ENCODE measurements at places on chromosomes 12 and 14.

DNA sequence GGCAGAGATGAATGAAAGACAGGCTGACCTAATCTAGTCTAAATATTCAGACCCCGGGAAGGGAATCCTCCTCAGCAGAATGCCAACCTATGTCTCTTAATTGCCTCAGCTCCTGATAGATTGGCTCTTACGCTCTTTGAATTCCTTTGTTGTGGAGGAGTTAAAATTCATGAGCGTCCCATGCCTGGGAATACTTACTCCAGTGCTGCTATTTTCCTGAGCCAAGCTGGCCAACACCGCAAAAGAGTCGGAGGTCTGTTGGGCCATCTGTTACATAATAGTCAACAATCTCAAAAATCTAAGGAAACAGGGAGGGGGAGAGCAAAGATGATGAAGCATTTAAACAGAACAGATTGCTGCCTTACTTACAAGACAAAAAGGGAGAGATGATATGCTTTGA lies 182.8 kb downstream of the ASCL1 start:
- no peak for DNase-seq

DNA sequence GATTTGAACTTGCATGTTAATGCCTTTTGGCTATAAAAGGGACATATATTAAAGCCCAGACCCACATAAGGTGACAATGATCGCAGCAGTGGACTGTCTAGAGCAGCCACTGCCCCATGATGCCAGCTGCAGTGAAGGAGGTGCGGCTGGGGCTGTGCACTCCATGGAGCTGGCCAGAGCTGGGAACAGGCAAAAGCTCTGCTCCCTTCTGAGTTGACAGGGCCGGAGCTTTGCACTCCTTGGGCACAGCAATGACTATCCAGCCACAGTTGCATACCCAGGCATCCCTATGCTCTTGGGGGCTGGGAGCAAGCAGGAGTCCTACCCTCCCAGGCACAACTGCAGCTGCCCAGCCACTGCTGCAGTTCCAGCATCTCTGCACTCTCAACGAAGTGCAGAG lies 50.2 kb downstream of the EGLN3 start:
- no peak for DNase-seq

- DNase-seq: no peak
Observed at GRCh38 chr12:125519026-125519651, 453.9 kb downstream of the AACS start.

DNA sequence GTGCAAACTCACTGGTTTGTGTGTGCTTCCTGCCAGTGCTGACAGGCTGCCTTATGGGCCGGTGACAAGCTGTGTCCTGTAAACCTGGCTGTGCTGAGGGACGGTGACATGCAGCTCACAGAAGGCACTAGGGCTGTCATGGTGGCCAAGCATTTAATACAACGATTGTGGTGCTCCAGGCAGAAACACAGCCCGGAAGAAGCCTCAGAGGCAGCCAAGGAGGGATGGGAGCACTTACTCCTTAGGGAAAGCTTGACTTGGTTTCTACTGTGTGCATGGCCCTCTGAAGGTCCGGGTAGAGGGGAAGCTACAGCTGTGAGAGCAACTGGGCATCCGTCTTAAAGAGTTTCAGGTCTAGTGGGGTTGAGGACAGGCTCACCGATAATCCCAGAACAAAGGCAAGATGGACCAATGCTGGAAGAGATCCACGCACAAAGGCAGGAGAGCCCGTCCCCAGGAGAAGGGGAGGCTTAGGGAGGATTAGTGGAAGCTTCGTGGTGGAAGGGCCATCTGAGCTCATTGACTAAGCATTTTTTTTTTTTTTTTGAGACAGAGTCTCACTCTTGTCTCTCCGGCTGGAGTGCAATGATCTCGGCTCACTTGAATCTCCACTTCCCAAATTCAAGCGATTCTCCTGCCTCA lies 10.7 kb upstream of the MCRS1 start:
- no peak for DNase-seq

GRCh38 chr14:21078287-21078686 lies 8.2 kb downstream of the ARHGEF40 start:
- DNase-seq: peak; percentile 1

- DNase-seq: no peak
Observed at GRCh38 chr12:119620490-119620889, 26.9 kb downstream of the TMEM233 start.

GRCh38 chr12:26295001-26295400 lies 99.6 kb downstream of the SSPN start:
- no peak for DNase-seq

GRCh38 chr12:6935371-6936193 lies 7.8 kb downstream of the ATN1 start:
- no peak for DNase-seq

DNA sequence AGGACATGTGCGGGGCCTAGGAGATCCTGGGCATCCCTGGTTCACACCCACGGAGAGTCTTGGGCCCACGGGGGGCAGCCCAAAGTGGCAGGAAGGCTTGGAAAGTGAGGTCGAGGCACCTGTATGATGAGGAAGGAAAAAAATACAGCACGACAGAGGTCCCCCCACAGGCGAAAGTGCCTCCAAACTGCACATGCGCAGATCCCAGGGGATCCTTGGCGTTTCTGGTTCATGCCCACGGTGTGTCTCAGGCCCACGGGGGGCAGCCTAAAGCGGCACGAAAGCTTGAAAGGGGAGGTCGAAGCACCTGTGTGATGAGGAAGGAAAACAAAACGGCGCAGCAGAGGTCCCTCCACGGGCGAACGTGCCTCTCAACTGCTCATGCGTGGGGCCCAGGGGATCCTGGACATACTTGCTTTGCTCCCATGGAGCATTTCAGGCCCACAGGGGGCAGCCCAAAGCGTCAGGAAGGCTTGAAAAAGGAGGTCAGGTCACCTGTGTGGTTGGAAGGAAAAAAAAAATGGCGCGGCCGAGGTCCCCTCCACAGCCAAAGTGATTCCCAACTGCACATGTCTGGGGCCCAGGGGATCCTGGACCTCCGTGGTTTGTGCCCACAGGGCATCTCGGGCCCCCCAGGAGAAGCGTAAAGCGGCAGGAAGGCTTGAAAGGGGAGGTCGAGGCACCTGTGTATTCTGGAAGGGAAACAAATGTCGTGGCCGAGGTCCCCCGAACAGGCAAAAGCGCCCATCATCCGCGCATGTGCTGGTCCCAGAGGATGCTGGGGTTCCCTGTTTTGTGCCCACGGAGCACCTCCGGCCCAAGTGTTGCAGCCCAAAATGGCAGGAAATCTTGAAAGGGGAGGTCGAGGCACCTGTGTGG lies 582.6 kb downstream of the ALG10 start:
- DNase-seq: no peak

GRCh38 chr14:69635981-69636639 lies 24.7 kb downstream of the SUSD6 start:
- no peak for DNase-seq

- DNase-seq: no peak
Observed at GRCh38 chr12:6605421-6606330, 1.5 kb downstream of the CHD4 start.

- DNase-seq: no peak
Observed at GRCh38 chr12:64525461-64526160, 73.7 kb downstream of the TBK1 start.

DNA sequence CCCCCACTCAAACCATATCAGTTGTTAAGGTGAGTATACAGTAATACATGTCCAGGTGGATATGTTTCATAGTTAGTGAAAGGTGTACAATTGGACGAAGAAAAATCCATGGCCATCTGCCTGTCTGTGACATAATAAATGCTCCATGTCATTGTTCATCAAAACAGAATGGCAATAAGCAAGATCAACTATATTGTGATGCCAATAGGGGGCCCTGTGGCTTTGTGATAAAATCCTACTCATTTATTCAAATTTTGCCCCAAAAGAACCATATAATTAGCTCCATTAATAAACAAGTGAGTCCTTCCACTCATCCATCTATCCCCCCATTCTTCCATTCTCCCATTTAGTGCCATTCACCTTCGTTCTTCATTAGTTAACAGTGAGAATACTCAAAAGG lies 102.0 kb downstream of the MGST1 start:
- DNase-seq: no peak

DNA sequence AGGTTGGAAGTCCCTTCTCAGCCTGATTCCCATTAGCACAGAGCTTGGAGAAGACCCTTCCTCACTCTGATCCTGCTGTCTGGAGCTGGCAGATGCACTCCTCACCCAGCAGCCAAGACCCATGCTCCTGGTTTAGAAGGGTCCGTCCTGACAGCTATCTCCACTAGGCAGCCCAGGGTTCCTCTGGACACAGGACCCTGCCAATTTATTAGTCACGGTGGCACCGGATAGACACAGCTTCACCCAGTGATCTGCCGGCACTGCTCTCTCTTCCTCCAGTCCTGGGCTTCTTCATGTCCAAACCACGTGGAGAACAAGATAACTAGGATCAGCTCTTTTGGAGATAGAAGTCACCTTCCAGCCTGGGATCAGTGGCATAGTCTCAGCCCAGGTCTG lies 26.2 kb upstream of the TCL1B start:
- no peak for DNase-seq

DNA sequence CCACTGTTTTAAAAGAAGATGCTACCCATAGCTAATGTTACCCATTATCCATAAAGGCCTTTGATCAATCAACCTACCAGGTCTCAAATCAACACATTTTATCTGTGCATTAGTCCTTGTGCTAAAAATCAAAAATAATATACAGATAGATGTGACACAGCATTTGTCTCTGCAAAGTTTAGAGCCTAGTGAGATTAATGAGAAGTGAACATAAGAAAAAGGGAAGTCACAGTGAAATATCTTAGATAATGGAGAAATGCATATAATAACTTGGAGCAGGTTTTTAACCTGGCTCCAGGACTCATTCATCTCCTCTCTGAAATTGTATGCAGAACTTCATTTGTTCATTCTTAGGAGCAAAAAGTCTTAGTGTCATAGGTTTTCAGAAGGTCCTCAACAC lies 7.2 kb downstream of the PDE3A start:
- DNase-seq: no peak

GRCh38 chr14:37081218-37081617 lies 91.2 kb downstream of the SLC25A21 start:
- DNase-seq: no peak

- DNase-seq: no peak
Observed at GRCh38 chr12:119006746-119007145, 25.4 kb downstream of the SRRM4 start.

GRCh38 chr12:104638851-104639240 lies 182.1 kb downstream of the CHST11 start:
- no peak for DNase-seq

DNA sequence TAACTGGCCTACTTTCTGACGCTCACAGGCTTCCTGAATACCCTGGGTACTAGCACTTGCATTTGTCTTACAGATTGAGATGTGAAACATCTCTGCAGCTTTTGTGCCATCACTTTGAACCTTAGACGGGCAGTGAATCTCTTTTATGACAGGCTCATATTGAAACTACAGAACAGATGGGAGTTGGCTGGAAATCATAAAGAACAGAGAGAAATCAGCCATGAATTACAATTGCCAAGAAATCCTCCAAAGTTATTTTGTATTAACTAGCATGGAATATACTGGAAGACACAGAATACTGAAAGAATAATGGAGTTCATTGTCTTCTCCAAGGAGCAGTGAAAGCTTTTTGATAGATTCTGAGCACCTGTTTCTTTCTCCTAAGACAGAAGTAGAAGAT lies 32.7 kb downstream of the MYF5 start:
- no peak for DNase-seq

GRCh38 chr12:55797068-55797467 lies 20.5 kb downstream of the SARNP start:
- no peak for DNase-seq

GRCh38 chr14:78838959-78839358 lies 668.8 kb downstream of the NRXN3 start:
- no peak for DNase-seq

DNA sequence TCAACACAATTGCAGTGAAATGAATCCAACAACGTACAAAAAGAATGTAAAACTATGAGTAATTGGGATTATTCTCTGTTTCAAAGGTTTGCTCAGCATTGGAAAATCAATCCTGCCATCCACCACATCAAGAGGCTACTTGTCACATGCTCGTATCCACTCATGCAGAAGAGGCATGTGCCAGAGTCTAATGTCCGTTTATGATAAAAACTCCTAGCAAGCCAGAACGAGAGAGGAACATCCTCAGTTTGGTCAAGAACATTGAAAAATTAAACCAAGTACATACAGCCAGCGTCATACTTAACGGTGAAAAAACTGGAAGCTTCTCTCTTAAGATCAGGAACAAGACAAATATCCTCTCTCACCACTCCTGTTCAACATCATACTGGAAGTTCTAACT lies 563.9 kb upstream of the TMEM132C start:
- DNase-seq: no peak

DNA sequence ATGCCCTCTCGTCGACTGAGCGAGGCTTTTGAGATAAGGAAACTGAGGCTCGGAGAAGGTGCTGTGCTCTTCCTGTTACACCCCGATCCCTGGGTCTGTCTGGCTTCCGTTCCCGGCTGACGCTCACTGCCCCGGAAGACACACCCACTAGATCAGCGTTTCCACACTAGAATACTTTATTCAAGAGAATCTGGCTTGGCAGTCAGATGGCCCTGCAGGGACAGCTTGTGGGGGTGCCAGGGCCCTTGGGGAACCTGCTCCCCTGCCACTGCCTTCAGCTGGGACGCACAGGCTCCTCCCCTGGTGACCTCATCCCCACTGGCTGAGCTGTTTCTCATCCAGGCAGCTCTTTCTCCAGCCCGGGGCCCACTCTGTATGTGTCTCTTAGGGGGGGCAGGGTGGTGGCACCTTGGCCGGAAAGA lies 13.7 kb downstream of the PGF start:
- DNase-seq: peak; percentile 60

GRCh38 chr12:128801879-128802391 lies 21.8 kb downstream of the SLC15A4 start:
- DNase-seq: no peak

GRCh38 chr12:66984962-66985361 lies 284.2 kb upstream of the CAND1 start:
- no peak for DNase-seq

DNA sequence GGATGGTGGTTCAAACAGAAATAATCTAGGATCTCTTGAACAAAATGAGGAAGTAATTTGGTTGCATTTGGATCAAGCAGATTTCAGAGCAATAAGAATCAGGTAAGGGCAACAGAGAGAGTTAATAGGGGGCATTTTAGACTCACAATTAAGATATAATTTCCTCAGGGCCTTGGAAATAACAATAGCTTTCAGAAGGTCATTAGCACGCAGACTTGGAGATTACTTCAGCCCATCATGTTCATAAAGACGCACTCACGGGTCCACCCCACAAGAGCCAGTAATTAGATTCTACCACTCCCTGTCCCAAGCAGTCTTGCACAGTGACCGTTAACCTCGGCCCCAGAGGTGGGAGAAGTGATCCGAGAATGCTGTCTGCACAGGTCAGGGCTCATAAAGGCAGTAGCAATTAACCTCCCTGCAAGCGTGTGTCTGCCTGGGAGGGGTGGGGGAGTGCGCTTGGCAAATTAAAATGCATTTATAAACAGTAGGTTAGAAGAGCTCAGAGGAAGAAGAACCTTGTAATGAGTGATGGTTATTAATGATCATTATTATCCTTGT lies 125.7 kb upstream of the CCDC196 start:
- no peak for DNase-seq

GRCh38 chr12:98224584-98225221 lies 290.7 kb upstream of the TMPO start:
- DNase-seq: no peak
